ENCODE measurements at places on chromosomes 16 and 17. TPM values are rescaled to one million over a fixed set of nuclear protein-coding genes. Genes with fewer than 3 reads are reported as not detected.

- peak; percentile 74 for DNase-seq
These were observed 358.5 kb upstream of the PMFBP1 start for GRCh38 chr16:72530434-72530833.

- peak; percentile 37 for DNase-seq
These were observed 169.5 kb downstream of the STX8 start for GRCh38 chr17:9406046-9406606.

DNA sequence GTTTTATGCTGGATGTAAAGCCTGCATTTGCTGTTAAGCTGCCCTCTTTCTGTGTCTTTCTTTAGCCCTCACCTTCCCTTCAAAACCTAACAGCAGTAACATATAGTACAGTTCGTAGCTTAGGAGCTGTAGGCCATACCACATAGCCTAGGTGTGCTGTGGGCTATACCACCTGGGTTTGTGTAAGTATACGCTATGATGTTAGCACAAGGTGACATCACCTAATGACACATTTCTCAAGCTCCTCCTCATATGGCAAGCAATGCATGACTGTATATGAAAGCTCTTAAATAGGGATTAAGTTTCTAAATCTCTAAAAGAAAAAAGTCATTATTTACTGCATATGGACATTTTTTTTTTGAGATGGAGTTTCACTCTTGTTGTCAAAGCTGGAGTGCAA, 57.8 kb upstream of the TMEM97 start:
- DNase-seq: no peak

GRCh38 chr17:305090-305976, 47.3 kb downstream of the RPH3AL start:
- no peak for DNase-seq

Gene METRNL
- total RNA-seq: 114 TPM

Gene C16orf86
- total RNA-seq: 5.6 TPM

Gene APOH
- total RNA-seq: not detected

Gene MATCAP1
- total RNA-seq: 28.4 TPM

Data from fibroblast of lung (primary cell).